ENCODE measurements at places on chromosomes 11 and 22.

DNA sequence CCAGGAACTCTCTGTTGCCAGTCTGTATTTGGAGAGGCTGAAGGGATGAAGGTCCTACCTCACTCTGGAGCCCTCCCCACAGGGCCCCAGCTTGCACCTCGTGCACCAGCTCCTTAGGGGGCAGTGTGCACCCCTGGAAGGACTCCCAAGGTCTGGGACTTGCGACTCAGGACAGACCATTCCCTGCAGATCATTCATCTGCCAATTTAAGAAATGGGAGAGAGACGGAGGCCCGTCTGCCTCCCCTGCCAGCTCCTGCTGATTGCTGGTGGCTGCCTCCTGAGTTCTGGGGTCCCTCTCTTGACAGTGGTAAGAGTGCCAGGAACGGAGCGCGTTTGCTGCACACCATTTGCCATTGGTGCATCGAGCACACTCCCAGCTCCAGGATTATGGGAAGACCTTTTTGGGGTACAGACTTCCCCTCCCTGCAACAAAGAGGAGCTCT, 27.4 kb upstream of the MALAT1 start:
- DNase-seq, result peak; percentile 72

DNA sequence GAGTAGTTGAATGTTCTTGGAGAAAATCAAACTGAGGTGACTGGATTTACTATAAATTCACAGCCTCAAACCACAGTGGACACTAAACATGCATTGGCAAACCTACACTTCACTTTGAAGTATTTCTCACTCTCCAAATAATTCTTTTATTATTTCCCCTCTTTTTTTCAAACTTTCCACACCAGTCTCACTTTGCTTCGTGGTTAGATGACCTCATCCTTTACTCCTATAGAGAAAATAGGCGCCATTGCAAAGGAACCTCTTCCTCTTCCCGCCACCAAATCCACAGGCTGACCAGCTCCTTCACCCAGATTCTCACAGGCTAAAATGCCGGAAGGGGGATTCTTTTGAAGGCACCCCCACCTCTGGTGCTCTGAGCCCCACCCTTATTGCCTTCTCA, 33.4 kb downstream of the HTR3A start:
- DNase-seq, result no peak

DNA sequence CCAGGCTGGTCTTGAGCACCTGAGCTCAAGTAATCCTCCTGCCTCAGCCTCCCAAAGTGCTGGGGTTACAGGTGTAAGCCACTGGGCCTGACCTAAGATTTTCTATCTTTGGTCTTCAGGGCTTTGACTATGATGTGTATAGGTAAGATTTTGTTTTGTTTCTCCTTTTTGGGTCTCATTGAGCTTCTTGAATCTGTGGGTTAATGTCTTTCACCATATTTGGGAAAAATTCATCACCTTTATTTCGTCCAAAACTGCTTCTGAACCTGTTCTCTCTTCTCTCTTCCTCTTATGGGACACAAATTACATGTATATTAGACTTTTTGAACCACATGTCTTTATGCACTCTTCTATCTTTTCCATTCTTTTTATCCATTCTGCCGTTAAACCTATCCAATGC, 100.4 kb downstream of the OSBP2 start:
- no peak for DNase-seq

- peak; percentile 7 for DNase-seq
Observed at GRCh38 chr22:30865656-30866055, 102.9 kb downstream of the MORC2 start.

DNA sequence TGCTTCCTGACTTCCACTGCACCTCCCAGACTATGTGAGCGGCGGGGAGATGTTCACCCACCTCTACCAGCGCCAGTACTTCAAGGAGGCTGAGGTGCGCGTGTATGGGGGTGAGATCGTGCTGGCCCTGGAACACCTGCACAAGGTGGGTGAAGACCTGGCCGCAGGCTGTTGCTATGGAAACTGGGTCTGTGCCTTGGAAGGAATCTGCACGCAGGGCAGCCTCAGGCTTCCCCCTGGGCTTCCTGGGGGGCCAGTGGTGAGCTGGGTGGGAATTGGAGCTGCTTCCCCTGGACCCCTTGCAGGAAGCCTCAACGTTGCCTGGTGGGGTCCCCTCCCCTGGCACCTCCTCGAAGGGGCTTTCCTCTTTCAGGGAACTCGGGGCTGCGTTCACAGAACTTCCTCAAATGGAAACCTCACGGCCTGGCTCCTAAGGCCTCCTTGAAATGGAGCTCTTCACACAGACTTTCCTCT, 1.5 kb downstream of the RPS6KA4 start:
- DNase-seq, result no peak

DNA sequence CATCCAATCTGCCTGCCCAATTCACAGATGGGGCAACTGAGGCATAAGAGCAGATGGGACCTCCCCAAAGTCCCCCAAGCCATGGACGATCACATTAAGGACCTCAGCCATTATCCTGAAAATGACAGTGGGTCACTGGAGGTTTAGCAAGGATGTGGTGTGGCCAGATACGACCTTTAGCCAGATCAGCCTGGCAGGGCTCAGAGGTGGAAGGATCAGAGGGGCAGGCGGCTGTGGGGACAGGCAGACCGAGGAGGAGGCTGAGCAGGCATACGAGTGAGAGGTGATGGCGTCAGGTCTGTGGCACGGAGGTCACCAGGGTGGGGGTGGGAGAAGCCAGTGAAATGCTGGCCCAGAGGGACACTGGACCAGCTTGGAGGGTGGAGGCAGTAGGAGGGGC, 14.1 kb upstream of the TMPRSS6 start:
- no peak for DNase-seq

DNA sequence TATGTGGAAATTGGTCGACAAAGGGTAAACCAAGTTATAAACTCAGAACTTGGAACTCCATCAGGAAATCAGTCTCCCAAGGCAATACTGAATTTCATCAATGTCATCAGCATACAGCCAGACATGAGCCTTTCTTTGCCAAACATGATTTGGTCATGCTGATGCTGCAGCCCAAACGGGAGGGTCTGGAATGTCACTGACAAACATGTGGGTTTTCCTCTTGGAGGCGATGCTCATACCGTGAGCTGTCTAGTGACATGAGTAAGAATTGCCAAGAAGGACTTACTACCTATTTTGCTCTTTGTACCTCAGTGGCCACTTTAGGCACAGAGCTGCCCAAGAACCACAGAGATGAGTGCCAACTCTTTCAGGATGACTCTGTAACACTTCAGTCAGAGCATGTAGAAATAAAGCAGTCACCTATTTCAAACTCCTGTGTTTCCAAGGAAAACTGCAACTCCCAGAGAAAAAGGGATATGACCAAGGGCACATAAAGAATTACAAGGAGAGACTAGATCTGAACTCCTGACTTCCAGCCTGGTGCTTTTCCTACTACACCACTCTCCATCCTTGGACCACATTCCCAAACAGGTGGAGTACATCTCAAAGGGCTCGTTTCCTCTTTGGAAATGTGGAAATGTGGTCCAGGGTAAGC, 24.3 kb upstream of the MRGPRX2 start:
- no peak for DNase-seq

DNA sequence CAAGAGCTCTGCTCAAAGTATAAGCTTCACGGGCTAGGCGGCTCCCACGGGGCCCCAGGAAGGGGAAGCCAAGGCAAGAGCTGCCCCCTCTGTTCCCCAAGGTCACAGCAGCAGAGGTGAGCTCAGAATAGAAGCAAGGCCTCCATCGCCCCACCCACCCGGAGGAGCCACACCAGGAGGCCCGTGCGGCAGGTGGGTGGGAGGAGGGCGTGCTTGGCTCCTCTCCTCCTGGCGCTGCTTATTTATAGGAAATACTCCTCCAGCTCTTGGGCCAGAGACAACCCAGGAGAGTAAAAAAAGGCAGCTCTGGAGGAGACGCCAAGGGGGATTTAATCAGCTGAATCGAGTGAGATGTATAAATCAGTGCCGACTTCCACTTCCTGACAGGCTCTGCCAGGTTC, 87.8 kb downstream of the FEZ1 start:
- no peak for DNase-seq

DNA sequence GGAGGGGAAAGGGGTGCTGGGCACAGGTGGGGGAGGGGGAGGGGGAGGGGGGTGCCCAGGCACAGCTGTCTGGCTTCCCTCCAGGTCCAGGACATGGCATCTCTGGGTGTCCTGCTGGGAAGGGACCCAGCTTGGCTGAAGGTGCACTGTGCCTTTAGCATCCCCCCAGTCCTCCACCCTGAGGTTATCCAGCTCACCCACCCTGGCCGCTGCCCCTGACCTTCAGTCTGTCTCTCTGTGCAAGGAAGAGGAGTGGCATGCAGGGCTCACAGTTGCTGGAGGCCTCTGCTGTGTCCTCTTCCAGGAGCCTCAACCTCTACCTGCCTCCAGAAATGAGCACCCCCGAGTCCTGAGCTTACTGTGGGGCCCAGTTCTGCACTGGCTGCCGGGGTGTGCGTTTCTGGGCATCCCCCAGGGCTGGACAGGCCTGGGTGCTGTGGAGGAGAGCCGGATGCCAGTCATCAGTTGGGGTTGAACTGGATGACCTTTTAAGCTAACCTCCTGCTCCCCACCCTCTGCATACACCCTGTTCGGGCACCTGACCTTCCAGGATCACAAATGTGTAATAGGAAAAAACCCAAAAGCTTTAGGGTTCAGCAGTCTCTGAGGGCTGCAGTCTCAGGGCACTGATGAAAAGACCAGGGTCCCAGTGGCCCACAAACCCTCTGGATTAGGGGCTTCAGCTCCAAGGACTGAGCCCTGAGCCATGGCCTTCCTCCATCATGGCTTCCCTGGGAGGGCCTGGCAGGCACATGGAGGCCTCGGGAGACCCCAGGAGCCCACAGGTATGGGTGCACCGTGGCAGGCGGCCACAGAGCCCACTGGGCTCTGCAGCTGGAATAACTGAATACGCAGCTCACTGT, 9.6 kb upstream of the CTSD start:
- no peak for DNase-seq

DNA sequence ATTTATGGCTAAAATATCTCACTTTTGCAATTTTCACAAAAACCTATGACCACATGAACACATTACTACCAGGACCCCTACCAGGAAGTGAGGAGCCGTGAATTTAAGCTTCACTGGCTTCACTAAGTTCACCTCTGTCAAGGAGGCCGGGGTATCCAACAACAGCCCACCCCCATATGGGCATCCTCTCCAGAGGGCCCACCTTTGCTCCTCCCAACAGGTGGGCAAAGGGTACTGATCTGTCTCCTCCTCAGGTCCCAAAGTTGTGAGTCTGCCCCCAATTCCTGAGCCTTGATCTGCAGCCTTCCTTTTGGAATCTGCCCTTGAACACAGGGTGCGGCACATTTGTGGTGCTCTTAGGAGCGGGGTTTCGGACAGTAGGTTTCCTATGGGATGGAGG, 66.9 kb downstream of the OTOG start:
- no peak for DNase-seq

- DNase-seq, result no peak
Observed at GRCh38 chr11:122954455-122954854, 27.2 kb downstream of the BSX start.

DNA sequence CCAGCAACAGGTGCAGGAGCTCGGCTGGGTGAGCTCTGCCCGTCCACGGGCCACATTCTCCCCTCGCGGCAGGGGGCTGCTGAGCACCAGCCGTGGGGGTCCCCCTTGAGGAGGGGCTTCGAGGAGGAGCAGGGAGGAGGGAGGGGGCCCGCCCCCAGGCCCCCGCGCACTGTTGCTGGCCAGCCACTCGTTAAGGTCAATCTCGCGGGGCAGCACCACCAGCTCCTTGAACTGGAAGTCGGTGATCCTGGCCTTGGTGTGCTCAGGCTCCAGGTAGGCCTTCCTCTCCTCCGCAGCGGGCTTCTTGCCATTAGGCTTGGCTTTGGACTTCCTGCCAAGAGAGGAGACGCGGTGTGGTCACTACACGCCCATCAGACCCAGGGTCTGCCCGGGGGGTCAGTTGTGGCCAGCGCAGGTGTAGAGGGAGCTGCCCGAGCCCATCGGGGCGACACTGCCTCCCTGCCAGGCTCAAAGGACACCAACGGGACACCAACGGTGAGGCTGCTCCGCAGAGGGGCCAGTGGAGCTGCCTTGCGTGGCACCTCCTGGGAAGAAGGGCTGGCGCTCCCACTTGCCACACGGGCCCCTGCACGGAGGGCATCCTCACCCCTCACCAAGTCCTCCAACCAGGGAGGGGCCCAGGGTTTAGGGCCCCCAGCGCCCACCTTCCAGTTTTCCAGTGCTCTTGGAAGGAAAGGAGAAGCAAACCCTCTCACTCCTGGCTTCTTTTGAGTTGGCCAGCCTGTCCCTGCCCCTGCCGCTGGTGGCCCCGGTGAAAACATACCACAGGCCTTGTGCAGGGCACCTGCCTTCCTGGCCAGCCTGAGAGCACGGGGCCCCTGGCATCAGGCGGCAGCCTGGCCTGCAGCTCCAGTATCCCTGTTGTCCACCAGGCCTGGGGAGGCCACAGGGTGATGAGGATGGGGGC, 5.8 kb downstream of the MOB2 start:
- no peak for DNase-seq

- no peak for DNase-seq
Observed at GRCh38 chr11:35878741-35879140, 65.1 kb upstream of the LDLRAD3 start.

DNA sequence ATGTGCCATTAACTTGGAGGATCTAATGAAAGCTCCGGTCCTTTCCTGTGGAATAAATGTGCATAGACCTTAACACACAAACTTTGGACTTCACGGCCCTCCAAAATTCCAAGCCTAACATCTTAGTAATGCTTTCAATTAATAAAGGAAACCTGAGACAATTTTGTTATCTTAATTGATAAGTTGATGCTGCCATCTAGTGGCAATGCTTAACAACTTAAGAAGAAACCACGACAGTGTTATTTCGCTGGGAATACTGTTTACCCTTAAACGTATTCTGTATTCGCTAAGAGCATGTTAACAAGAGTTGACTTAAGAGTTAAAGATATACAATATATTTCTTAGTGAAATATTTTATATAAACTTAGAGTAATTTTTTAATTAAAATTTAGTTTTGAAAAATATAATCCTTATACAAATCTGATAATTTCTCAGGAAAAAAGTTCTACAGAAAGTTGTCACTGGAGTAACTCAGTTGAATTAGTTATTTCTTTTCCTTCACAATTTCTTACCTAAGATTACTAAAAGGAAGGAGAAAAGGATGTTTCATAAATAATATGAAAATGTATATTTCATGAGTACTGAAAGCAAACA, 35.0 kb upstream of the OR9G4 start:
- peak; percentile 2 for DNase-seq

DNA sequence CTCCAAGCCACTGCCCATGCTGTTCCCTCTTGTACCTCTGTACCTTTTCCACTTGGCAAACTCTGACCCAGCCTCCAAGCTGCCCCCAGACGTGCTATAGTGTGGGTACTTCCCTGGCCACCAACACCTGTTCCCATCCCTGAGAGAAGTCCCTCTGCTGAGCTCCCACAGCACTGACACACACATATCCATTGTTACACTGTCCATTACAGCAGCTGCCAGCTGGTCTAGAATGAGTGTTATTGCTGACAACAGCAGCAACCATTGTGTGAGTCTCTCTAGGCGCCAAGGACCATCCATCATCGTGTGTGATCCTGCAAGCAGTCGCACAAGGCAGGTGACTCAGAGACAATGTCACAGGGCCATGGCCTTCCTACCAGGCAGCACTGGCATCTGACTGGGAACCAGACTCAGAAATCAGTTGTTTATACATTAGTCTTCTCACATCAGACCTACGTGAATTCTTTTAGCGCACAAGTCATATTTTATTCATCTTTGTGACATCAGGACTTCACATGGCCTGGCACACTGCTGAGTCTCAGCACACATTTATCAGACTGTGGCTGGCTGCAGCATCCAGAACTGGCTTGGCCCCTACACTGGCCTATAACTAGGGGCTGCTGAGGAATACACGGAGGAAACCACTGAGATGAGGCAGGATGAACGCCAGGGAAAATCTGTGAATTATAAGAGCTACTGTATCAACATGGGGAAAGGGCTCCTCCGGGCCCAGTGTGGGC, 56.4 kb downstream of the SGSM3 start:
- no peak for DNase-seq
